ENCODE measurements at places on chromosomes 11 and 22.

DNA sequence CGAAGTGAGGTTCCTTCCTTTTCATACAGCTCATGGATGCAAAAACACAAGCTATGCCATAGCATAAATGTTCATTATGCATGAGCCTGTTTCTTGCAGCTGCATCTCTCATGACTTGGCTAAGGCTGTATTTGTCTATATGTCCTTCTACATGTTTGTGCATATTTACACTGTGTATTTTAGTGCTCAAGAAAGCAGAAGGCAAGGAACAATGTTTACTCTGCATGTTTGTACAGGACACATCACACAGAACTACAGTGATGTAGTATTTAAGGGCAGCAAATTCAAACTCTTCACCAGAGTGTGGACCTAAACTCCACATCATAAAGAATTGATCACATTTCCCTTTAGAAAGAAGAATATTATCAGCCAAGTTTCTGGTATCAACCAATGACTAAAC is 170.3 kb downstream of the CADM1 start:
- DNase-seq = no peak

DNA sequence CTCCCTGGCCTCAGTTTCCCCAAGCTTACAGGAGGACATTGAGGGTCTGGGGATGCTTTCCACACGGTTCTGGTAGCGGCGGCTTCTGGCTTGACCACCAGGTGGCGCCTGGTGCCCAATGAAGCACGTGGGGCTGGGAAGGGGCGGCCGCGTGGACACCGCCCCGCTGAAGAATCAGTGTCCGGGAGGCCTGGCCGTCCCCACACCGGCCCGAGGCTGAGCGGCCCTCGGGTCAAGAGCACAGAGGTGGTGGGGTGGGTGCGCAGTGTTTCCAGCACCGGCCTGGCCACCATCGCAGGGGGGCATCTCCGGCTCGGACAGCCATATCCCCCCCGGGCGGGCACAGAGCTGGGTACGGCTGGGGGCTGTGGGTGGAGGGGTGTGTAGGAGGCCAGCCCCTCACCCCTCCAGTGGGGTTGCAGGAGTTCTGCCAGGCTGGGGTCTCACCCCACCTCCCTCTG is 27.8 kb upstream of the PPARA start:
- no peak for DNase-seq

DNA sequence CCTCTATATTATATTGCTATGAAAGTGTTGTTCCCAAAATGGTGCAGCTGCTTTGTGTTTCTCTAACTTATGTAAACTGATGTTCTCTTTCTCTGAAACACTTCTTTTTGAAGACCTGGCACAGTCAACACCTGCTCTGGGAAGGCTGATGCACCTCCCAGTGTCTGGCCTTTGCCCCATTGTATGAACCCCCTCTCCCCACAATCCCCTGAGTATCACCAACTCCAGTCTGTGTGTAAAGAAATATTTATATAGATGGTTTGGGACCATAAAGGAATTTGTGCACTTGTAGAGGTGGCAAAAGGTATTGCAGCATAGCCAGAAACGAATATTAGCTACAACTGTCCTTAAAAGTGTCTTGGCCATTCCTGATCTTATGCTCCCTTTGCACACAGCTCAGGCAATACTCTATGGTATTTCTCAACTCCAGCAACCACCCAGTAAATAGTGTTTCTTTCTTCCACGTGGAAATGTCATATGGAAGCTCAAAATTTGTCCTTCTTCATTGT is 365.2 kb upstream of the DDI1 start:
- no peak for DNase-seq

DNA sequence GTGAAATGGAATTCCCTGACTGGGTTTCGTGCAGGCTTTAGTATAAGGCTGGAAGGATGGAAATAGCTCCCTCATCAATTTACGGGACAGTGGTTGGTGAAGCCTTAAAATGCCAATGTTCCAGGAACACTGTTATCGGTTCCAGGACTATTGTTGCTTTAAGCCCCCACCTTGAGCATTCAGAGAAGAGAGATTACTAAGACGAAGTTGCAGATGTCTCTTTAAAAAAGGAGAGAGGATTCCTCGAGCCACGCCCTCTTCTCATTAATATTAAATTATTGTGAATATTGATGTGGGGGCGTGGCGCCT is 195 bp upstream of the CREB3L1 start:
- no peak for DNase-seq

DNA sequence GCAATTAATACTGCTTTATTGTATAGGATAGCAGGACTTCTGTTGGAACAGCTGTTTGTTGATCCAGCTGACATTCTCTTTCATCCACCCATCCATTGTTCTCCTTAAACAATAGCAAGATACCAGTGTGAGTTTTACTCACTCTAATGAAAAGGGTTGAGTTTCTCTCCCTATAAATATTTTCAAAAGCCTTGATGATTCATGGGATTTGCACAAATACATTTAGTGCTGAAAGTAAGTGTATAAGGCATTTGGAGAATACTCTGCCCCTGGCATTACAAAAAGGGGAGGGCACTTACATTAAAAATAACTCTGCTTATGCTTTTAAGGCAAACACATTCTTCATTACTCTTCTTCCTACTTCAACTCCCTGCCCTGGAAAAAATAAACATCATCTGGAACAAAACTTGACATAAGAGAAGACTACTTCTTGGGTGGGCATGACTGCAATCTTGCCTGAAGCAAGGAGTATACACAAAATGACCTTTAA is 634.9 kb downstream of the METTL15 start:
- DNase-seq = no peak

DNA sequence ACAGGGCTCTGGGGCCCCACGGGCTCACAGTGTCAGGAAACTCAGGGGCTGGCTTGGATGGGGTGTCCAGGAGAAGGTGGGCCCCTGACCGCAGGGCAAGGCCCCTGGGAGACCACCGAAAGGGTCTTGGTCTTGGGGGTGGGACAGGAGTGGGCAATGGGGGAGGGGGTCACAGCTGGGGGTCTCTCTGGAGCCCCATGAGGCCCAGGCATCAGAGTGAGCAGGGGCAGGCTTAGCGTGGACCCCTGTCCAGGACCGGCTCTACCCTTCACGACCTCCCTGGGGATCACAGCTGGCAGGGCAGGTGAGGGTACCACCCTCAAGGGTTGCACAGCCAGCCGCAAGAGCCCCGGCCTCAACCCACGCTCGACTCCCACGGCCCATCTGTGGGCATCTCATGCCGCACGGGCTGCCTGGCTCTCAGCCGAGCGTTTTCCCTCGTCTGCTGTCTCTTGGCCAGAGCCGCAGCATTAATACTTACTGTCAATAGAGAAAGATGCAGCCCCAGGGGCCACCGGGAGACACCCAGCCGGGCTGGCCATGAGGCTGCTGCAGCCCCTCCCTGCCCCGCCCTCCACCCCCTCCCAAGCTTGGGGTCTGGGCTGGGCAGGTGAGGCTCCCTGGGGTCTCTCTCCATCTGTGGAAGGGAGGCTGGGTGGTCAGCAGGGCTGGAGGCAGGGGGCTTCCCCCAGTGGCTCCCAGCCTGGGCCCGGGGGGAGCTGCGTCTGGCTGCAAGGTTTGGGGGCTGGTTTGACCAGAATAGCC is 662 bp downstream of the MUC5B start:
- DNase-seq = no peak

GRCh38 chr11:60625262-60625661 is 74.2 kb upstream of the MS4A8 start:
- DNase-seq = no peak

GRCh38 chr11:65814131-65814985 is 19.4 kb upstream of the SNX32 start:
- peak; percentile 14 for DNase-seq

GRCh38 chr11:117520201-117520600 is 192.5 kb downstream of the CEP164 start:
- DNase-seq = no peak

DNA sequence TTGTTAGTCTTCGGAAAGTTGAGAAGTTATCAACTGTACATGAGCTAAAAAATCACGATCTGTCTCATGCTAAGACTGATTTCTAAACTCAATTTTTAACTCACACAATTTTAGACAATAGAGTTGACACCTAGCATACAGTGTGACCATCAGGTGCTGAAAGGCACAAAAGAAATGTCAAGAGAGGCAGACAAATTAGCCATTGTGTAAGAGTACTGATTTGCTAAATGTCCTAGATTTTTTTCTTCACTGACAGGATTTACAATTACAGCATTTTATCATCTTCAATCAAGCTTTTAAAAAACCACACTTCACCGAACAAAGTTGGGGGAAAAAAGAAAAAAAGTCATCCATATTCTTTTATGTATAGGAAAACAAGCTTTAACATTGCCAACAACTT is 7.0 kb downstream of the LGR4 start:
- no peak for DNase-seq

GRCh38 chr22:39966470-39966869 is 6.3 kb downstream of the TMA7B start:
- DNase-seq = no peak

DNA sequence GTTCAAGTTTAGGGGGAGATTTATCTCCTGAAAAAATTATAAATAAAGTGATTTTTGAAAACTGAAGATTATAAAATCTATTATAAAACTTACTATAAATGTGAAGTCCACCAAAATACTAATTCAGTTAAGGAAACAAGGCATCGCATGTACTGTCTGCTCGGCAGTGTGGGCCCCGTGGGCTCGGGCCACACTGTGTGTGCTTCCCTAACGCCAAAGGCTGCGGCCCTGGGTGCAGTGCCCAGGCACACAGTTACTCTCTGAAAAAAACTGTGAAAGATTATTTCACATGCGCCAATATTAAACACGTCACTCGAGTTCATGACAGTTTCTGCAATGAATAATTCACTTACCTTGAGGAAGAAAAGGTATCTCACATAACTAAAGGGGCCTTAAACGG is 39.8 kb downstream of the BRD1 start:
- no peak for DNase-seq

GRCh38 chr11:128882451-128882850 is 8.7 kb upstream of the KCNJ5 start:
- no peak for DNase-seq

DNA sequence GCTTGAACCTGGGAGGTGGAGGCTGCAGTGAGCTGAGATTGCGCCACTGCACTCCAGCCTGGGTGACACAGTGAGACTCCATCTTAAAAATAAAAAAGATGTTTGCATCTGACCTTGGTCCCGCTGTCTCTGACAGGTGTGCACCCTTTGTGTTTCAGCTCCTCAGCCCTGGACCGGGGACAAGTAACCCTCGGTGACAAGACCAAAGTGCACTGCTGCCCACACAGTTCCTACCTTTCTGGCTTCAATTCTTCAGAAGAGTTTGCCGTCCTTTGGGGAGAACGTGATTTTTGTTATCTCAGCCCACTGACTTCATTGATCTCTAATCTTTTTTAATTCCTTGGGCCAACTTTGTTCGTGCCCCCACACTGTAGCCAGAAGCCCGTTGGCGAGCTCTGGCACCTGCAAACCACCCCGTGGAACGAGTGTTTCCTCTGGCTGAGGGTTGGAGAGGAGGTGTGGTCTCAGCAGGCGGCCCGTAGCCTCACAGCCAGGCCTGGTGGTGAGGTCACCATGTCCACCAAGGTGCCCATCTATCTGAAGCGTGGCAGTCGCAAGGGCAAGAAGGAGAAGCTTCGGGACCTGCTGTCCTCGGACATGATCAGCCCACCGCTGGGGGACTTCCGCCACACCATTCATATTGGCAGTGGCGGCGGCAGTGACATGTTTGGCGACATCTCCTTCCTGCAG is 5.9 kb downstream of the CDC42EP2 start:
- DNase-seq = no peak

DNA sequence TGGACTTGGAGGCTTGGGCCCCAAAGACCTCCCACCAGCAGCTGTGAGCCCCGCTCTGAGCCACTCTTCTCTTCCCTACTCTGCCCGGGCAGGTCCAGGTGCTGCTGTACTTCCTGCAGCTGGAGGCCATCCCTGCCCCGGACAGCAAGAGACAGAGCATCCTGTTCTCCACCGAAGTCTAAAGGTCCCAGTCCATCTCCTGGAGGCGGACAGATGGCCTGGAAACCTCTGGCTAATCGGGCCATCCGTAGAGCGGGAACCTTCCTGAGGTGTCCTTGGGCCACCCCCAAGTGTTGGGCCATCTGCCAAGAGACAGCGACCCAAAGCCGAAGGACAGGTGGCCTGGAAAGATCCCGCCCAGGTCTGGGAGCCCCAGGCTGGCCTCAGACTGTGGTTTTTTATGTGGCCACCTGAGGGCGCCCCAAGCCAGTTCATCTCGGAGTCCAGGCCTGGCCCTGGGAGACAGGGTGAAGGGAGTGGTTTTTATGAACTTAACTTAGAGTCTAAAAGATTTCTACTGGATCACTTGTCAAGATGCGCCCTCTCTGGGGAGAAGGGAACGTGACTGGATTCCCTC is 135.1 kb downstream of the BCR start:
- DNase-seq = no peak

- DNase-seq = no peak
These were observed 120.4 kb upstream of the TTC12 start for GRCh38 chr11:113193946-113194345.

DNA sequence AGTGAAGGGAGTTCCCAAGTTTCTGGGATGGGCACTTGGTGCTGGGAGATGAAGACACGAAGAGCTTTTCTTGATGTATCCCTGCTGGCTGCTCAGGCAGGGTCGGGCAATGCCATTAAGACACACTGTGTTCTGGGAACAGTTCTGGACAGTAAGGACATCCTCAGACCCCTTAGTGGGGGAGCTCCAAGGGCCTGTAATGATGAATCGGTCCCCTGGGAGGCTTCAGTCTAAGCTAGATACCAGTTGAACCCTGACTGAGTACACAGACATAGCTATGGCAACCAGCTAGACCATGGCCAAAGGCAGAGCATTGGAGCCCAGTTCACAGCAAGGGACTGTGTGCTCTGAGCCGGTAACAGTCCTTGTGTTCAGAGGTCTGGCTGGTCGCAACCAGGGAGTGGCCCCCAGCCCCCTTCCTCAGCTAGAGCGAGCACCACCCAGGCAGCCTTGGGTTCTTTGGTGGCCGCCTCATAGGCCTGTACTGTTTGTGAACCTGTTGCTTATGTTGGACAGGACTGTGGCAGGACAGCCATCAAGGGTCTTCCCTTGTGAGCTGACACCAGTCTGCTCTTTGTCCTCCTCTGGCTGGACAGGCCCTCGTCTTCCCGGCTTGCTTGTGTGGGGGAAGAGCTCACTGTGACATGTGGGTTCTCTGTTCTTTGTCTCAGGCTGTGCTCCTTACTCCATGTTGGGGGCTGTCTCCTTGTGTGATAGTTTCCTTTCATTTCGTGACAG is 25.0 kb downstream of the MED15 start:
- no peak for DNase-seq

- no peak for DNase-seq
These were observed 82.8 kb downstream of the IGLL1 start for GRCh38 chr22:23497016-23497885.

- DNase-seq = no peak
These were observed 872.0 kb downstream of the BRD1 start for GRCh38 chr22:48955351-48956311.

DNA sequence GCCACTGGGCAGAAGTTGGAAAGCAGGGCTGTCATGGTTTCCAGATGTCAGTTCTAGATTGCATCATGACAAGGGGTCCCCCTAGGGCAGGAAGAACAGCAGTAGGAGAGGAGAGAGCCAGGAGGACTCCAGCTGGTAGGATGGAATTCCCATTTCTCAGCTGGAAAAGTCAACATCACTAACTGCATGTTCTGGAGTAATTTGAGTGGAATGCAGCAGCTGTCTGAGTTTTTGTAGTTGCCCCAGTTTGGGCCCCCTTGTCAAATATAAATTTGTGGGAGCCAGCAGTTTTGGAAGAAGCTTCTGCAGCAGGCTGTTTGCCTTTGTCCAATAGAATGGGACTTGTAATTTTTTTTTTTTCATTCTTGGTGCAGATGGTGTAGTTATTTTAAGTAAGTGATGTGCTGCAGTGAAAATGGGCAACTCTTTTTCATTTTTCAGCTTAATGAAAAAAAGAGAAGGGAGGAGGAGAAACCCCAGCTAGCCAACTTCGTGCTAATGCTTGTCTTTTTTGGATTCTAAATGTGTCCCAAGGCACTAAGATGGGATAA is 86.9 kb downstream of the LDLRAD3 start:
- DNase-seq = no peak
